ENCODE measurements at places on chromosomes 6 and 20.

DNA sequence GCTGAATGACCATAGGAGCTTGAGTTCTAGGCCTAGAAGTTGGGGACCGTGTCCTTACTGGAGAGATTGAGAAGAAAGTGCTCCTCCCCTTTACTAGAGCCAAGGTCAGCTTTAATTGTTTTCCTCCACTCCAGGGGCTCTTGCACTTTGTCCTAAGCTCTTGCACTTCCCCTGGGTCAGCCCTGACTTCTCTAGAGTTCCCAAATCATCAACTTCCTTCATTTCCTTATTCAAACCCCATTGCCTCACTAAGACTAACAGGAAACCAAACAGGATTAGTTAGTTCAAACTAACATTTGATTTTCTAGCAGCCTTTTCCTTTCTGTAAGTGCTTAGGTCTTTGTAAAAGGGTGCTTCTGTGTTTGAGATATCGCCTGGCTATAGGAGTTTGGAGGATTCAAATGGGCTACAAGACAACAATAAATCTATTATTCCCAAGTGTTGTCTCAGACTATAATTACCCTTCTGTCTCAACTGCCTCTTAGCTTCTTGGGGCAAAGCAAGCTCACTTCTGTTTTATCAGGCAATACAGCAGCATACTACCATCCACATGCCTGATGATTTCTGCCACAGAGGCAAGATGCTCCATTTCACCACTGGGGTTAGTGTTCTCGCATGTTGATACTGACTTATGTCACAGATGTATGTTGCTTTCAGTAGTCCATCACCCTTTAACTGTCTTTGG lies 12.8 kb upstream of the DTNBP1 start:
- DNase-seq, result no peak

DNA sequence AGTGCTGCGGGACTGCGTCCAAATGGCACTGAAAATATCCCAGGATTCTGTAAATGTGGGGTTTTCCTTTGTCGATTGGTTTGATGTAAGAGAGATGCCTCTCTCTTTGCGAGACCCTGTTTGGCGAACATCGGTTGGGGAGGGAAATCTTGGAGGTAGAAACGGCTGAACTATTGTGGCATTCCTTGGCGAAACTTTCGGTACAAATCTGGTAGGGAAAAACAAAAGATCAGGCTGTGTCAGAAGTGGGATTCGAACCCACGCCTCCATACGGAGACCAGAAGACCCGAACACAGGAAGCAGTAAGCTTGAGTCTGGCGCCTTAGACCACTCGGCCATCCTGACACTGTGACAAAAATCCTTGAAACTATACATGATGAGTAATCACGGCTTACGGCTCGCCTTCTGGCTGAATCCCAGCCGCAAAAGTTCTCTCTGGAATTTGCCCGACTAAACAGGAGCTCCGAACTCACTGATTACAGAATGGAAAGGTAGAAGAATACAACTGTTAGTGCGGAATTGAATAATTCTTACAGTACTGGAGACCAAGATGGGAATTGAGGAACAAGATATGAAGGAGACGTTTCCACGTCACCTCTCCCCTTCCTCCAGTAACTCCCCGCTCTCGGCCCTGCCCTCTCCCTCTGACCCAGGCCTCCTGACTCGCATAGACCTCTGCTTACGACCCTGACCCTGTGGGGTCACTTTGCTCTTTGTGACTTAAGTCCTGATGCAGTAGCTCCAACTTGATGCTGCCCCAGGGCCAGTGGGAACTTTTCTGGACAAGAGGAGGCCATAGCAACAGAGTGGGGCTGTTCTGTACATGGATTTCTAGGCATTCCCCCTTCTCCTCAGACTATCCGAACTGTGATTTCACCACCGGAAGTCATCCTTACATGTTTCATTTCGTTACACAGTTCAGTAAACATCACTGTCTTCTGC lies 132.8 kb upstream of the ZNF184 start:
- no peak for DNase-seq

DNA sequence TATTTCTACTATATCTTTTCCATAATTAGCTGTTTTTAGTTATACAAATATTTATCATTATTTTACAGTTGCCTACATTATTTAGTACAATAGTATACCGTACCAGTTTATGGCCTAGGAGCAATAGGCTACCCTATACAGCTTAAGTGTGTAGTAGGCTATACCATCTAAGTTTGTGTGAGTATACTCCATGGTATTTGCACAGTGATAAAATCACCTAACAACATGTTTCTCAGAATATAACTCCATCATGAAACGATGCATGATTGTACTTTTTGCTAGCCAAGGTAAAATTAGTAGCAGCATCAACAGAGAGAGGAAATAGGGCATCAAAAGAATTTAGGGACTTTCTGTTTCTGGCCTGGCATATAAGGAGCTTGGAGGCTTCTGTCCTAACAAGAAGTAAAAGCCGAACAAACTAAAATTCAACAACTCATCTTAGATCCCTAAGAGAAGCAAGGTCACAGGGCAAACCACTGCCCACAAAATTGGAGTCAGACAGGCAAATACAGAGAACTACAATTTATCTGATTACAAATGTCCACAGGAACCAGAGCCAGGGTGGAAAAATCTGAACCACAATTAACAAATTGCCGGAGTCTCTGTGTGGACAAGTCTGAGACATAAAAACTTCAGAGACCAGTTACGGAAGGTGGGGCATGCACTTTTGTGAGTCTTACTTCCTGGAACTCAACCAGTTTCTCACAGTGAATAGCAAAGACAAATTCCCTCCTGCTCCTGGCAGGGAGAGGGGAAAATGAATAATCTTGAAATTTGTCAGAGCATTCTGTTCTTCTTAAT lies 671.4 kb downstream of the RFPL4B start:
- no peak for DNase-seq

DNA sequence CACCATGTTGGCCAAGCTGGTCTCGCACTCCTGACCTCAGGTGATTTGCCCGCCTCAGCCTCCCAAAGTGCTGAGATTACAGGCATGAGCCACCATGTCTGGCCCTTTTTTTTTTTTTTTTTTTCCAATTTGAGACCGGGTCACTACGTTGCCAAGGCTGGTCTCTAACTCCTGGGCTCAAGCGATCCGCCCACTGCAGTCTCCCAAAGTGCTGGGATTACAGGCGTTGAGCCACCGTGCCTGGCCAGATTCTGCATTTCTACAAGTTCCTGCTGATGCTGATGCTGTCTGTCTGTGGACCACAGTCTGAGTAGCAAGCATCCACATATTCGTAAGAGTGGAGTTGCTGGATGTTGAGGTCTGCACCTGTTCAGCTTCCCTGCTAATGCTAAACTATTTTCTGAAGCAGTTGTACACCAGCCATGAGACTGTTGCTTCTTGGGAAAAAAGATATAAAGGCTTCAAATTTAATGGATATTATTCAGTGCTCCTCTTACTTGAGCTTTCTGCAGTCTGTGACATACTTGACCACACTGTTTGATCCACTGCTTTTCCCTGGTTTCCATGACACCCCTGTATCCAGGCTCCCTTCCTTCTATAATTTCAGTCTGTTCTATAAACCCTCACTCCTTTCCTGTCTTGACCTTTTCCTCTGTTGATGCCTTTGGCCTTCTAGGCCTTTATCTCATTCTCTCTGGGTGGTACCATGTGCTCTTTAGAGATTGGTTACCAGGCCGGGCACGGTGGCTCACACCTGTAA lies 10.1 kb upstream of the ZBTB12 start:
- no peak for DNase-seq

- no peak for DNase-seq
Measured at GRCh38 chr6:144678844-144679243, 393.7 kb downstream of the UTRN start.

- DNase-seq, result no peak
Measured at GRCh38 chr6:146813554-146813953, 214.8 kb downstream of the ADGB start.

DNA sequence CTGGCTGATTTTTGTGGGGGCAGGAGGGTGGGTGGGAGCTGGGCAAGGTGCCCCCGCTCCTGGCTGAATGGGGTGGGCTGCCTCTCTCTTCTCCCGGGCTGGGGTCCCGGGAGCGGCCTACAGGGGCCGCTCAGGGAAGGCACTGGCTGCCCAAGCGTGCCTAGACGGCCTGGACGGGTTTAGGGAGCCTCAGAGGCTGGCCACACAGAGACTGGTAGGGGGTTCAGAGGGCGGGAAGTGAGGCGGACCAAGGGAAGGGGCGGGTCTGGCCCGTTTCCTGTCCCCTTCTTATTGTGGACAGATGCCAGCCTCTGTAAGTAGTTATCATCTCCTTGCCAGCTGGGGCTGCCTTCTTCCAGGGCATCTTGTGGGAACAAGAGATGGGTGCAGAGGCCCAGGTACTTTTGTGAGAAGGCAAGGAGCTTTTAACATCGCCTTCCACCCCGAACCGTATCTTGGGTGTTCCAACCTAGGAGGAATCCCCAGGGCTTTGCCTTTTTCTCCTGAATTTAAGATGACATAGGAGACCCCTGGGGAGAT lies 437 bp downstream of the CD40 start:
- DNase-seq, result no peak

DNA sequence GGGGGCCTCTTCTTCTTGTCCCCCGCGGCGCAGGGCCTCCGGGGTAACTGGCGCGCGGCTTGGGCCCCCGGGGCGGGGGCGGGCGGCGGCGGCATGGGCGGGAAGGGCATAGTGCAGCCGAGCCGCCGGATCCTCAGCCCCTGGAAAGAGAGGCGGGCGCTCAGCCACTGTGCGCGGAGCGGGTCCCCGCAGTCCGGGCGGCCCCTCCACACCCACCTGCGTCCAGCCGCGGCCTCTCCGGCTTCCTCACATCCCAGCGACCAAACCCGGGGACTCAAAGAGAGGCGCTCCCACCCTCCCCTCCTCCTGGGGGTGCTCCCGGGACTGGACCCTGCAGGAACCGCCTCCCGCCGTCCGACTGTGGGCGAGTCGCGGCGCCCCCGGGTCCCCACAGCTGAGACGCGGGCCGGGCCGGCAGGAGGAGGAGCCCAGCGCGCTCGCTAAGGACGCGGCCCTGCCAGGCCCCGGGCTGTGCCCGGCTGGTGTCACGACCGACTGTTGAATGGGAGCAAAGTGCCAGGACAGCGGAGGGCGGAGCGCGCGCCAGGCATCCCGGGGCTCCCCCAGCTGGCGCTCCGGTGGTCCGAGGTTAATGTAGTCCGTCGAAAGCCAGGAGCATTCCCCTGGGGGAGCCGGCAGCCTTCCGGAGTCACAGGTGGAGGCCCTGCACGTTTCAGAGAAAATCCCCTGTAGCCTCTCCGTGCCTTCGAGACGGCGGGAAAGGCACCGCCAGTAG lies at the start of gene PRR18:
Gene PRR18, minus strand, starts transcription at position 360 of the 736 bp plus-strand sequence. Its CDS starts 250 bp downstream, at position 110.
- DNase-seq, result no peak

Measured in HAP-1 (cell line).